ENCODE measurements at places on chromosomes 12 and 14. TPM values are rescaled to one million over a fixed set of nuclear protein-coding genes. Genes with fewer than 3 reads are reported as not detected.

The ORAI1 gene
- total RNA-seq: 17.9 TPM

The ACRBP gene
- 0.44 TPM for total RNA-seq

The ERBB3 gene
- 0.71 TPM for total RNA-seq

The MANSC4 gene
- total RNA-seq: not detected

The PZP gene
- total RNA-seq: 0.25 TPM

The RHOJ gene
- total RNA-seq: 3.2 TPM

The PYGL gene
- 18.9 TPM for total RNA-seq

The MYH7 gene
- 15,830 TPM for total RNA-seq

- no peak for DNase-seq
Observed at GRCh38 chr12:68224613-68225285, 861 bp downstream of the IL26 start.

- DNase-seq: no peak
Observed at GRCh38 chr12:6355491-6356373, 13.9 kb upstream of the TNFRSF1A start.

- no peak for DNase-seq
Observed at GRCh38 chr12:124861898-124862676, 1.6 kb downstream of the SCARB1 start.

- DNase-seq: no peak
Observed at GRCh38 chr12:71392521-71393145, 47.0 kb upstream of the LGR5 start.

GRCh38 chr12:81085832-81086231, 8.0 kb downstream of the ACSS3 start:
- DNase-seq: no peak

- DNase-seq: no peak
Observed at GRCh38 chr12:30462249-30462648, 233.4 kb downstream of the IPO8 start.

DNA sequence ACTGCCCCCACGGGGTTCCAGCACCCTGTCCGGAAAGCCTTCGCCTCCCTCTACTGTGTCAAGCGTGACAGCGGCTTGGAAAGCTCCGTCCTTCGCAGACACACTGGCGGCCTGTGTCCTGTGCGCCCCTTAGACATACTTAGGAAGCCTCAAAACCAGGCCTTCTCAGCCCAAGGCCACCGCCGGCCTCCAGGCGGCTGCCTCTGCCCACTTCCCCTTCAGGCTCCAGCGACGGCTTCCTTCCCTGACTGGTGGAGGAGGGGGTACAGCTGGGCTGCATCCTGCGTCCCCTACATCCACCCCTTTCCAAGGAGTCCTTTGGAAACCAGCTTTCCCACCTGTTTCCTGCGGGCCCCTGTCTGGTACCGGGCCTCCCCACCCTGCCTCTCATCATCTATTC, 2.5 kb upstream of the CACNA2D4 start:
- DNase-seq: no peak

DNA sequence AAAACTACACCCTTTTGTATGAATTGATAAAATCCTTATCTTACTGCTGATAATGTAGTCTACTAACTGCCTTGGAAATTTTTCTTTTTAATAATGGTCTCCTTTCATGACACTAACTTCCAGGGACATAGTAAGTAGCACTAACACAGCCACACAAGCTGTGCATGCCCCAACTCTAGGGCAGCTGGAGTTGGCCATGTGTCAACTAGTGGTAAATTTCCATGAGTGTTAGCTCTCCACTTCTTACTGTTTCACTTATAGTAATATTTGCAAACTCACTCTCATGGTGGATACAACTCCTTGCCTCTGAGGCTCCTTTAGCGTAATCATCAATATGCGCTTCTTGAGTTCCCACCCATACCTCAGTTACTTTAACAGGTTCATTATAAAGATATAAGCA, 38.0 kb downstream of the LGR5 start:
- no peak for DNase-seq

DNA sequence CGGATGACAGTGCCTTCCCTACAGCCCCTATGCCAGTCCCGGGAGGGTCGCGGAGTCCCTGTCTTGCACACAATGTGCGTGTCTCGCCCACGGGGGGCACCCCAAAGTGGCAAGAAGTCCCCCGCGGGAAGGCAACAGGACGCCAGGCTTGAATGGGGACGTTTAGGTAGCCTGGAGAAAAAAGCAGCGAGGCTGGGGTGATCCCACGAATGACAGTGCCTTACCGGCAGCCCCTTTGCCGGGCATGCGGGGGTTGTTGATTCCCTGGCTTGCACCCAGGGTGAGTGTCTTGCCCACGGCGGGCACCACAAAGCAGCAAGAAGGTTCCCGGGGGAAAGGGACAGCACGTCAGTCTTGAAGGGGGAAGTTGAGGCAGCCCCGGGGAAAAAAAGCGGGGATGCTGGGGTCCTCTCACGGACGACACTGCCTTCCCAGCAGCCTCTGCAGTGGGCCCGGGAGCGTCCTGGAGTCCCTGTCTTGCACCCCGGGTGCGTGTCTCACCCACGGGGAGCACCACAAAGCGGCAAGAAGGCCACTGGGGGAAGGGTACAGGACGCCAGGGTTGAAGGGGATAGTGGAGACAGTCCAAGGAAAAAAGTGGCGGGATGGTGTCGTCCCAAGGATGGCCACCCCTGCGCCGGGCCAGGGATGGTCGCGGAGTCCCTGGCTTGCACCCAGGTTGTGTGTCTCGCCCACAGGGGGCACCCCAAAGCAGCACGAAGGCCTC, 156.8 kb upstream of the ALG10B start:
- DNase-seq: peak; percentile 41

GRCh38 chr12:25695574-25695973, 142.5 kb upstream of the LMNTD1 start:
- no peak for DNase-seq

- DNase-seq: no peak
Observed at GRCh38 chr12:94560431-94561221, 89.7 kb downstream of the TMCC3 start.

- no peak for DNase-seq
Observed at GRCh38 chr12:27779416-27779919, 565 bp upstream of the KLHL42 start.

DNA sequence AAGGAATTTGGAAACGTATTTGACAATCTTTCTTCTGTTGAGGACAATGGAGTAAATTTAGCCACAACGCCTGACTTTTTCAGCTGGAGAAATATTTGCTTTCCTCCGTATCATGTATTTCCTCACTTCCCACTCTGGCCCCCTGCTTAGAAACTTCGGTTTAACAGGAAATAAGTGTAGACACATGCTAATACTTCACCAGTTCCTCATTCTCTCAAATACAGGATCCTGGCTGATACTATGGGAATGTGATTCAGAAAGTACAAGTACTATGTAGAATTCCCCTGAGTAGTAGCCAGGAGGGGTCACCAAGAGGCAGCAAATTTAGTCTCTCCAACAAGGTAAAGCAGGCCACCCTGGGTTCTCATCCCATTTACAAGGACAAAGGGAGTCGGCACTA, 58.0 kb downstream of the FAR2 start:
- DNase-seq: no peak

DNA sequence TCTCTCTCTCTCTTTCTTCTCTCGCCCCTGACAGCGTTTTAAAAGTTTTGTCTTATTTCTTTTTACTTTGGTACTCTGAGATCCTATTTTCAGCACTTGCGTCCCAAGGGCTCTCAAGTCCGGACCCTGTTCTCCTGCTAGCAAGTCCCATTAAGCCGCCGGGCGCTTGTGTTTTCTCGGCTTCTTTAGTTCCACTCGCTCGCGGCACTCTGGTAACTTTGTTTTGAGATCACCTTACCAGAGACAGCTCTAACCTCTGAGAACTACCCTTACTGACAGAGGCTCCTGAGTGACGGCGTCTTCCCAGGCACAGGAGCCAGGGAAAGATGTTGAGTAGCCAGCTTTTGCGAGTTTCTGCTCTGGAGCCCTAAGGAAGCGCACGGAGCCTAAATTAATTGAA, 2.7 kb upstream of the MYF5 start:
- DNase-seq: peak; percentile 66

DNA sequence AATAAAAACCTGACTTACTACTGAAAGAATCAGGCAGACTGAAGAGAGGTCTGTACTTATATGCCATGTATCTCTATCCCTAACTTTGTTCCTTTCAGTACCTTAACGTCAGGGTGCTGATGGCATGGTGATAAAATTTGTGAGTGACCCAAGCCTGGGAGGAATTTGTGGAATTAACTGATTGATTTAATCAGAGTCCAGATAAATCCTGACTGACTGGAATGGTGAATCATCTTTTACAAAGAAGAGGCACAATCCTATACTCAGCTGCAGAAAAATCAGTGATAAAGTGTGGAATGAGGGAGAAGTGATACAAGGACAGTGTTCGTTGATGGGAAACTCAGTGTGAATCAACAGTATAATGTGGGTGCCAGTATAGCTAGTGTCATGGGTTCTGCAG, 3.7 kb downstream of the TDG start:
- DNase-seq: no peak

- DNase-seq: no peak
Observed at GRCh38 chr14:23514644-23514957, 37.0 kb downstream of the ZFHX2 start.

DNA sequence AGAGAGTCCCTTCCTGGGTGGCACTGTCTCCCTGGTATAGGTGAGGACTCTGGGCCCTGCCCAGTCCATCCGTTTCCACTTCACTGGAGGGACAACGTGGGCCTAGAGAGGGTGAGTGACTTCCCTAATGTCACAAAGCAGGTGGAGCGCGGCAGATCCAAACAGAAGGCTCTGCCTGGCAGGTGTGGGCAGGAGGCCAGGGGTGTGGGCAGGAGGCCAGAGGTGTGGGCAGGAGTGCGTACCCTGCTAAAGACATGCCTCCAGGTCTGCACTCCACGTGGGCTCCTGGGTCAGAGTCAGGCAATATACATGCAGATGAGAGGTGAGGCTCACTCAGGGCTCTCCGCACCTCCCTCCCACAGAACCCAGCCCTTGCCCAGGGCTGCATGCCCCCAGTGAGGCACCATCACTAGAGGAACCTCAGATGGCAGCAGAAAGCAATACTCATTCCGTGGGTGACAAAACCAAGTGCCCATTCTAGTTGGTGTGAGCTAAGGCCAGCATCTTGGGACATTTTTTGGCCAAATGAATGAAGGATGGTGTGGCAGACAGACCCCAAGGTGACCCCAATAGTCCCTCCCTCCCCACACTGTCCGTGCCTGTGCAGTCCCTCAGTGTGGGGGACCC, 271.6 kb upstream of the RTL1 start:
- DNase-seq: no peak
